ENCODE measurements at places on chromosomes 2 and 18.

DNA sequence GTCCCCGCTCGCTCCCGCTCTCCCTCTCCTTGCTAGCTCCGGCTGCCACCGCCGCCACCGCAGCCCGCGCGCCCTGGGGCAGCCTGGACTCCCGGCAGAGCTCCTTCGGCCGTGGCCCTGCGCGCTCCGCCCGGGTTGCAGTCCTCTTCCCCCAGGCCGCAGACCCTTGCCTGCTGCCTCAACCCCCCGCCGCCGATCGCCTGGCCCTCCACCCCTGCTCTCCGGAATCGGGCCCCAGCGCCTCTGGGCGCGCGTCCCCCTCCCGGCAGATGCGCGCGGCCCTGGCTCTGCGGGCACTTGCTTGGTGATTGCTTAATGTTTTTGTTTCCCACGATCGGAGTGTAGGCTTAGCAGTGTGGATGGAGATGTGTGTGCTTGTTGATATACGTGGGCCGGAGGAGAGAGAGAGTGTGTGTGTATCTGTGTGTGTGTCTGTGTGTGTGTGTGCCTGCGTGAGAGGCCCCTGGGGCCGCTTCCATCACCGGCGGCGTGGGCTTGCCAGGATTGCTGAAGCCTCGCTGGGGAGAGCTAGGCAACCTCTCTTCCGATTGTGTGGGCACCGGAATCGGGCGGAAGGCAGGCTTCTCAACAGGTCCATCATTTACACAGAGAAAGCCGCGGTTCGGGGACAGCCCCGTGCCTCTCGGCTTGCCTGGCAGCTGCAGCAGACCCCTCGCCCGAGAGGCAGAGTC lies 877 bp downstream of the INHBB start:
- DNase-seq = no peak

- DNase-seq = no peak
These were observed 14.9 kb downstream of the TYW5 start for GRCh38 chr2:199940373-199940772.

GRCh38 chr18:25516747-25517498 lies 165.0 kb upstream of the ZNF521 start:
- DNase-seq = no peak

- DNase-seq = no peak
These were observed 30.2 kb upstream of the LONRF2 start for GRCh38 chr2:100352521-100352920.

GRCh38 chr18:44759925-44760342 lies 79.2 kb downstream of the SETBP1 start:
- DNase-seq = no peak
